ENCODE measurements at places on chromosomes 1 and 21.

GRCh38 chr1:171835891-171836290 is 5.4 kb upstream of the DNM3 start:
- DNase-seq, result no peak

- no peak for DNase-seq
Observed at GRCh38 chr1:242468784-242469183, 55.7 kb downstream of the PLD5 start.

DNA sequence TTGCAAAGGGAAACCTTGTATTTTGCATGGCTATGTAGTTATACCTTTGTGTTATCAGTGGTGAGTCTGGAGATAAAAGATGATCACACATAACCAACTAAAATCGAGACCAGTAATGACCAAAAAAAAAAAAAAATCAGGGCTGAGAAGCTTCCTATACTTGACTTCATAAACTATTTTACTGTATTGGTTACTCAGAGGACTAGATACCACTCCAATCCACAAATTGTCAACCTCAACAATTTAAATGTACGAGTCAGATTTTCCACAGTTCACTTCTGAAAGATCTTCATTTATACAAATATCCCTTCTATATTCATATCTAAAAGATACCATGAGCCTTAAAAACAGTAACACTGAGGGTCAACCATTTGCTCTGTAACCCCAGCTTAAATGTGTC is 71.7 kb downstream of the NRIP1 start:
- DNase-seq, result no peak

DNA sequence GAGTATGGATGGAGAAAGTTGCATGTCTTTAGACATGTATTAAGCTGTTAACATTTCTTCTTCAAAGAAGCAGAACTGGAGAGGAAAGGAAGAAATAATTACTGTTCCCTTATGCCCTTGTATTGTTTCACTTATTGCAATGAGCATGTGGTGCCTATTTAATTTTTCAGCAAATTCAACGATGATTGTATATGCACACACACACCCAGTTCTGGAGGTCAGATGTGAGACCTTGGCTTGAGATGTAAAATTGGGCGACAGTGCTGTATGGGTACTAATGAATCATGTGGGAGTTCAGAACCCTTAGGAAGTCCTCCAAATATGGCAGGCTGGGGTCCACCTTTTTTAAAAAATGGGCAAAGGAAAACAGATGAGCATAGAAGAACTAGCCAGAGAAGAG is 27.5 kb downstream of the BRINP2 start:
- no peak for DNase-seq

GRCh38 chr1:34685225-34685624 is 69.6 kb upstream of the GJB5 start:
- no peak for DNase-seq

- no peak for DNase-seq
Observed at GRCh38 chr1:24089027-24089742, 22.8 kb downstream of the MYOM3 start.

DNA sequence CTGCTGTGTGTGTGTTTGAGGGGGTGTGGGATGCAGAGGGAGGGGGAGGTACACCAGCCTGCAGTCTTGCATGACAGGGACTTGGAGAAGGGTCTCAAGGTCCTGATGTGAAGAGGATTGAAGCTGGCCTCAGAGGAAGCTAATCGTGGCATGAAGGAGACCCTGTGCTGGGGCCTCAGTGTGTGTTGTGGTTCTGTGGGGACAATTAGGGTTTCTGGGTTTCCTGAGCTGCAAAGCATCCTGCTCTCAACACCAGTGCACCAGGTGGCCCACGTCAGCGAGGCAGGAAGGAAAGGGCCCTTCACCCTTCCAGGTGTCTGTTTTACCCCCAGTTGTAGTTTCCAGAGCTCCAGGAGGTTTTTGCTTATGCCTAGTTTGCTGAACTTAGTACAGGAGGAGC is 52.8 kb downstream of the TENT5C start:
- DNase-seq, result no peak
